ENCODE measurements at places on chromosomes 3 and 15. TPM values are rescaled to one million over a fixed set of nuclear protein-coding genes. Genes with fewer than 3 reads are reported as not detected.

DNA sequence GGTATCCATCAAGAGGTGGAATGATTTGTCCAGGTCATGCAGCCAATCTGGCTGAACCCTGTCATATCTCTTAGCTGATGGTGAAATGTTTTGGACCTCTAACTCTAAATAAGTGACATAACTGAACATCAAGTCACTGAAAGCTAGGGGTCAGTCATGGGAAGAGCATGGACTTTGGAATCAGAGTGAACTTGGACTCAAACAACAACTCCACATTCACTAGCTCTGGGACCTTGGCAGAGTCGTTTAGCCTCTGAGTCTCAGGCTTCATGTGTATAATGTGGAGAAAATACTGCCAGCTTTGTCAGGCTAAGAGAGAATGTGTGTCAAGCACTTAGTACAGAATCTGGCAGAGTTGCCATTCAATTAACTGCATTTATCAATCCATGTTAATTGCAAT, 557.8 kb upstream of the CFAP20DC start:
- DNase-seq, result no peak

GRCh38 chr15:48458876-48459275, 127.6 kb downstream of the DUT start:
- DNase-seq, result no peak

- no peak for DNase-seq
Observed at GRCh38 chr3:56421205-56421604, 47.1 kb downstream of the ERC2 start.

GRCh38 chr3:19938295-19938627, 4.2 kb upstream of the EFHB start:
- no peak for DNase-seq

DNA sequence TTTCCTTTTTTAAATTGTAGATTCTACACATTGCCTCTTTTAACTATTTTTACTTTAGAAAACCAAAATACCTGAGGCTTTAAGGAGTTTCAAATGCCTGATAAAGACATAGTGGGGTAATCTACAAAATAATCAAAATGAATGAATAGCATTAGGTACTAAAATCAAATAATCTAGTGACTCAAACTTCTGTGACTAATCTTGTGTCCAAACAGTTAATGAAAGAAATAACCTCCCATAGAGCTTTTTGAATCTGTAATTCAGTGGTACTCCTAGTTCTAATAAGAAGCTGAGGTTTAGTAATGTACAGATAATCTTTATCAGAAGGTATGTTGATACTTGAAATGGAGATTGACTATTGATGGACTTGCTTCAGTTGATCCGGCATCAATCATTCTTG, 53.0 kb downstream of the DTWD1 start:
- DNase-seq, result no peak

- DNase-seq, result no peak
Observed at GRCh38 chr15:26724381-26725150, 48.3 kb downstream of the GABRB3 start.

- DNase-seq, result peak; percentile 75
Observed at GRCh38 chr3:138434276-138434874, at the start of gene ESYT3. Gene ESYT3, plus strand, starts transcription at chr3:138434616. Its CDS starts 183 bp downstream, at chr3:138434799.

DNA sequence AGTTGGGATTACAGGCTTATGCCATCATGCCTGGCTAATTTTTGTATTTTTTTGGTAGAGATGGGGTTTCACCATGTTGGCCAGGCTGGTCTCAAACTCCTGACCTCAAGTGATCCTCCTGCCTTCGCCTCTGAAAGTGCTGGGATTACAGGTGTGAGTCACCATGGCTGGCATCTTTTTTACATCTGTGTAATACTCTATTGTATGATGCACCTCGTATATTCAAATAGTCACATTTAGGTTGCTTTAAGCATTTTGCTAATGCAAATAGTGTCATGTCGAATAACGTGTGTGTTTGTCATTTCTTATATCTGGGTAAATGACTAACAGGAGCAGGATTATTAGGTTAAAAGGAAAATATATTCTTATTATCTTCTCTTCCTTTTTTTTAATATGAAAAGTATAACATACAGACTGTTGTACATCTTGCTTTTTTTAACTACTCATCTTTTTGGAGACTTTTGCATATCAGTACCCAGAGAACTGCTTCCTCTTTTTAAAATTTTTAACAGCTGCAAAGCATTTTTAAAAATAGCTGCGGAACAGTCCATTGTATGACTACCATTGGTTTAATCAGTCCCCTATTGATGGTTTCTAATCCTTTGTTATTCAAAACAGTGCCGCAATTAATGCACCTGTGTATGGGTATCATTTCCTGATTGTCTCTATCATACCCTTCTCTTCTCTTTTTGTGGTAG, 13.4 kb downstream of the SCAMP5 start:
- no peak for DNase-seq

GRCh38 chr15:71472566-71472965, 337.8 kb upstream of the NR2E3 start:
- no peak for DNase-seq

GRCh38 chr15:68704496-68705021, 116.1 kb downstream of the ANP32A start:
- peak; percentile 81 for DNase-seq

- DNase-seq, result no peak
Observed at GRCh38 chr15:56371495-56372147, 6.4 kb downstream of the TEX9 start.

DNA sequence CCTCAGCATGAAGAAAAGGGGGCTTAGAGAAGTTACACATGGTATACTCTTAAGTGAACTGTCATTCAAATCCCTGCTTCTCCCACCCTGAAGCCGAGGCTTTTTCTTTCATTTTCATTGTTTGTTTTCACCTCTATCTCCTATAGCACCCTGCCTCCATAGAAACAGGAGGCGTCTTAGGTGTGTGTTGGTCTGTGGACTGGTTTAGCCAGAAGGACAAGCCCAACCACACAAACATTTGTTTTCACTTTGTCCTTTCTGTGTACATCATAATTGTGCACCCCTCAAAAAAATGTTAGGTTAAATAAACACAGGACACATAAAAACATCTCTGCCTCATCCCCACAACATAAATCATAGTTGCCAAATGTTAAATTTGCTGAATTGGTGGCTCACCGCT, 73.3 kb upstream of the UBE2E2 start:
- DNase-seq, result no peak

The ADAMTS7 gene
- 17.8 TPM for total RNA-seq

The NR1D2 gene
- total RNA-seq, result 31.0 TPM

The GPR87 gene
- total RNA-seq, result not detected

The CYP1A2 gene
- total RNA-seq, result not detected

Data from cardiac septum (tissue), 1 donor.